Neural crest cell (in vitro differentiated cells): ENCODE measurements at places on chromosomes 6 and 20. TPM values are rescaled to one million over a fixed set of nuclear protein-coding genes. Genes with fewer than 3 reads are reported as not detected.

Gene CST5
- total RNA-seq = not detected in 2 replicates

Gene RIN2
- 19.9 and 22.1 TPM in 2 replicates for total RNA-seq

Gene FILIP1
- total RNA-seq = 0.79 and 0.89 TPM in 2 replicates

Gene TCFL5
- total RNA-seq = 17.5 and 17.6 TPM in 2 replicates

Gene PLN
- not detected in 2 replicates for total RNA-seq

Gene THBD
- total RNA-seq = 0.12 and 0.16 TPM in 2 replicates

Gene OR2H2
- total RNA-seq = not detected in 2 replicates

Gene MRPS18B
- 36.7 and 39.3 TPM in 2 replicates for total RNA-seq

Gene SOX18
- total RNA-seq = not detected in 2 replicates
